ENCODE measurements at places on chromosomes 5 and 9.

GRCh38 chr5:124050120-124050770 lies 538.3 kb downstream of the CSNK1G3 start:
- DNase-seq = no peak

GRCh38 chr5:103546858-103547257 lies 15.7 kb downstream of the NUDT12 start:
- DNase-seq = no peak

DNA sequence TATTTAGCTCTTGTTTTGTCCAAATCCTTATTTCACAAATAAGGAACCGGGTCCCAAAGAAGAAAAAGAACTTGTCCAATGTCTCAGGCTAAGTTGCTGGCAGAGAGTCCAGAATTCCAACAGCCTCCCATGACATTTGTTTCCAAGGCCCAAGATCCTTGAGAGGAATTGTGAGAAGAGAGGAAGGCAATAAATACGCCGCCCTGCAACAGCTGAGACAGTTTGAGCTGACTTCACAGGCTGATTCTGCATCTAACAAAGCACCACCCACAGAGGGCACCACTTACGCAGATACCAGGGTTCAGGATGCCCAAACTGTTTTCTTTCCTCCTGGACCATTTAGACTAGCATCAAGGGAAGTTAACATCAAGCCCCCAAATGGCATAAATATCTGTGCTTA lies 211.3 kb downstream of the FAM114A2 start:
- no peak for DNase-seq

DNA sequence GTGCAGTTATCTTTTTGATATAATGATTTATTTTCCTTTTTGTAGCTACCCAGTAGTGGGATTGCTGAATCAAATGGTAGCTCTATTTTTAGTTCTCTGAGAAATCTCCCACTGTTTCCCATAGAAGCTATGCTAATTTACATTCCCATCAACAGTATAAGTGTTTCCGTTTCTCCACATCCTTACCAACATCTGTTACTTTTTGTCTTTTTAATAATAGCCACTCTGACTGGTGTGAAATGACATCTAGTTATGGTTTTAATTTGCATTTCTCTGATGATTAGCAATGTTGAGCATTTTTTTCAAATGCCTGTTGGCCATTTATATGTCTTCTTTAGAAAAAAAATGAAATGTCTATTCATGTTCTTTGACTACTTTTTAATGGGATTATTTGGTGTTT lies 94.7 kb downstream of the SERINC5 start:
- no peak for DNase-seq

DNA sequence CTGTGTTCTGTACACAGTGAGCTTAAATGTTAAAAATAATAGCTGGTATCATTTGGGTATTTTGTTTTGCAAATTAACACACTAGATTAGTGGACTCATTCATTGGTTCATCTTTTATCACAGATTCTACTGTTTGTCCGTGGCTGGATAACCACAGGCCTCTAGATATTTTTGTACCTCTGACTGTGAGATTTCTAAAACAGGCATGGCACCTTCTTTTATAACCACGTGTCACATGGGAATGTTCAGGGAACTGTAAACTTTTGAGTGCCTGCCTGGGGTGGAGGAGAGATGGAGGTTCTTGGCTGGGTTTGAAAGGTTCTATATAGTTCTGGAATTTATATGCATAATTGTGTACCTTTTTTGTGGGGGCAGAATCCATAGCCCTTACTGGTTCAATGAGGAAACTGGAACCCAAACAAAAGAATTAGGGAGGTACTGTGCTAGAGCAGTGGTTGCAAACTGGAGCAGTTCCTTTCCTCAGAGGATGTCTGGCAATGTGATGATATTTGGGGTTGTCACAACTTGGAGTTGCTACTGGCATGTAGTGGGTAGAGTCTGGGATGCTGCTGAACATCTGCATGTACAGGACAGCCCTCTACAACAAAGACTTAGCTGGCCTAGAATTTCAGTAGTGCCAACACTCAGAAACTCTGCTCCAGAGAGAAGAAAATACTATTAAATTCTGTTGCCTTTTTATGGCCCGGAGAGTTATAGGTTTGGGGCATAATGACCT lies 16.9 kb downstream of the TLE4 start:
- no peak for DNase-seq

- DNase-seq = no peak
These were observed 224.0 kb downstream of the WDR70 start for GRCh38 chr5:37603072-37603471.

GRCh38 chr5:3662344-3662743 lies 66.7 kb downstream of the IRX1 start:
- no peak for DNase-seq

- DNase-seq = no peak
These were observed 1.9 kb upstream of the ABO start for GRCh38 chr9:133276923-133277322.

- no peak for DNase-seq
These were observed 135.2 kb downstream of the GNA14 start for GRCh38 chr9:77512876-77513275.
